ENCODE measurements at places on chromosomes 7 and 10.
A peak's percentile ranks its signal among the peaks of the same experiment; 100 is the strongest.

DNA sequence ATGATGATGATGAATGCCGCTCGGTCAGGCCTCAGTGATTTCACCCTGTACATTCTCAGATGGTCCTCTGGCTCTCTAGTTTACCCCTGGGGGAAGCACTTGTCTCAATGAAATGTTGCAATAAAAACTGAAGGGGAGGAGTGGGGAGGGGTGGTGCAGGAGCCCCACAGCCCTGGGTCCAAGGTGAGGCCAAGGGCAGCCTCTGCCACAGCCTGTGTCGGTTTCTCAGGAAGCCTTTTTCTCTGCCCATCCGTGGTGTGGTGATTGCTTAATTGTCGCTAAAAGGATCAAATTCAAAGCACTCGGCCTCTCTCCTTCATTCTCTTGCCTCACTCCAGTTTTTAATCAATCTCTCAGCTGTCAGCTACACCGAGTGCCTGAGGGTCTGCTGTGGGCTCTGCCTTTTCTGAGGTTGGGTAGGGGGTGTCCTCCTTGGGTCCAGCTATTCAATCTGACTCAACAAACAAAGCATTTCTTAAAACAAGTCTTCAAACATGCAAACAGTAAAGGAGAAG lies 39.1 kb upstream of the HSPA12A start:
- DNase-seq: no peak

DNA sequence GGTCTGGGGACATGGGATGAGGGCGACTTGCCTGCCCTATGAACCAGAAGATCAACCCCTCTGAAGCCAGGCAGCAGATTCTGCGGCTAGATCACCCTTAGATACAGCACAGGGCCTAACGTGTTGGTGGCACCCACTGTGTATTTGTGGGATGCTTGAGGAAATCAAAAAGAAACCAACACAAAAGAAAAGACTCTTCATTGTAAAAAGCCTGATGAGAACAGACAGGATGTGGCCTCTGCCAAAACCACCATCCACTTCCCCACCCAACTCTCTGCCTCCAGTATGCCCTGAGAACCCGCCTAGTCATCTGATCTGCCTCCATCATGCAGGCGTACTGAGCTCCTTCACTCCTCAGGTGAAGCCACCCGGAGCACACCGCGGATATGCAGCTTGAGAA lies 97.2 kb upstream of the INSYN2A start:
- DNase-seq: no peak

- no peak for DNase-seq
These were observed 308.0 kb upstream of the KCND2 start for GRCh38 chr7:119964788-119965542.

GRCh38 chr10:107689323-107689722 lies 524.8 kb upstream of the SORCS1 start:
- no peak for DNase-seq

- DNase-seq: no peak
These were observed 84.1 kb upstream of the ZNF800 start for GRCh38 chr7:127476618-127477017.

GRCh38 chr7:28312948-28313347 lies 99.4 kb upstream of the CREB5 start:
- DNase-seq: no peak

DNA sequence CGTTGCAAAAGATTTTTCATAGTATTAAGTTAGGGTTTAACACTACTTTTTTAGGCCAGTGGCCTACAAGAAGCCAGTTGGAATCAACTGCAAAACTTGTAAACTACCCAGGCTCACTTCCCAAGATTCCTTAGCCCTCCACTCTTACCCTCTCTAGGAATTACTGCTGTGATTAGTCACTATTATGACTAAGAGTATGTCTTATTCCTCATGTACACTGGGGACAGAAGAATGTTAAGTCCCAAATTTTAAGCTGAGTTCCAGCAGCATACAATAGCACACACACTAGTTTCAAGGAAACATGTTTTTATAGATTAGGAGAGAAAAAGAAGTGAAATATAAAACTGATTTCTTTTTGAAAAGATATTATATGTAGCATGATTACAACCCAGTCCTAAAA lies 42.8 kb downstream of the FBXL13 start:
- DNase-seq: no peak

- peak; percentile 35 for DNase-seq
These were observed 33.1 kb downstream of the ZMIZ1 start for GRCh38 chr10:79101560-79102497.

DNA sequence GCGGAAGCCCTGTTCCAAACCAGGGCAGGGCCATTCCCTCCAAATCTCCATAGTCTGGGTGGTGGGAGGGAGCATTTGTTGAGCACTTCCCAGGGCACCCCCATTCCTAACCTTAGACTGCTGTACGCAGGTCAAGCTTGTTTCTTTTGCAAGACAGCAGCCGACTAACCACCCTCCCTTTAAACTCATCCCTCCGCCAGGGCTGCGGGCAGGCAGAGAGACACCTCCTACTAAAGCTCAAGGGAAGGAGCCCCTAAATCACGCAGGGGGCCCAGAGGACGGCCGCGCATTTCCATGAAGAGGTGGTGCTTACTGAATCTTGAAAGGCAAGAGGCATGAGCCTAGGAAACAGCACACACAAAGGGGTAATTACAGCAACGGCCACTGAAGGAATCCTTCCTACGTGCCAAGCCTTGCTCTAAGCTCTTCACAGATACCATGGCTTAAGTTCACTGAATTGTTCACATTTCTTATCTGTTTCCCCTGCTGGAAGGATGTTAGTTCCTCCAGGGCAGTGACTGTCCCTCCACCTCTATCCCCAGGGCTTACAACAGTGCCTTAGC lies 90.0 kb downstream of the PROSER2 start:
- no peak for DNase-seq

GRCh38 chr10:45495438-45496152 lies 121.6 kb downstream of the ALOX5 start:
- DNase-seq: no peak

DNA sequence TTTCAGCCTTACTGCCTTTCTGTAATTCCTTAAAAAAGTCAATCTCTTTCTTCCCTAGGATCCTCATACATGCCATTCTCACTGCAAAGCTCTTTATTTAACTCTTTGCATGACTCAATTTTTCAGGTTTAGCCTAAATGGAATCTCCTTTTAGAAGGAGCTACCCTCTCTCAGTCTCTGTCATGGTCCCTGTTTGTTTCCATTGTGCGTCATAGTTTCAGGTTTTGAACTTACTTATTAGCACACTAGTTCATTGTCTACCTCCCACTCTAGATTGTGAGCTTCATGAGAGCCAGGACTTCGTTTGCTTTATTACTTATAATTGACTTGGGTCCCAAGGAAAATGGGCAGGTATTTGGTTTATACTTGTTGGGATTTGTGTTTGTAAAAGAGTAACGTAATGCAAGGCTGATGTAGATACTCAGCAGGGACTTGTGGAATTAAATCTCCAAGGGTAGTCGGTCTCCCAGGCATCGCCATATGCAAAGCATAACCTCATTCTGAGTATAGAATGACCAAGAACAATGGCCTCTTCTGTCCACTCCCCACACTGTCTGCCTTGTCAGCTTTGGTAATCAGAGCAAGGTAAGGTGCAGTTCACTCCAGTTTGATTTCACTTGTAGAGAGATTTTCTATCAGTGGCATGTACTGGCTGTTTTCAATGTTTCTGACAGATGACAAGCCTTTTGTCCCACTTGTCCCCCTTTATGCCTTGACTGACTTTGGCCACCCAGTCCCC lies 252.0 kb downstream of the SORCS3 start:
- no peak for DNase-seq

DNA sequence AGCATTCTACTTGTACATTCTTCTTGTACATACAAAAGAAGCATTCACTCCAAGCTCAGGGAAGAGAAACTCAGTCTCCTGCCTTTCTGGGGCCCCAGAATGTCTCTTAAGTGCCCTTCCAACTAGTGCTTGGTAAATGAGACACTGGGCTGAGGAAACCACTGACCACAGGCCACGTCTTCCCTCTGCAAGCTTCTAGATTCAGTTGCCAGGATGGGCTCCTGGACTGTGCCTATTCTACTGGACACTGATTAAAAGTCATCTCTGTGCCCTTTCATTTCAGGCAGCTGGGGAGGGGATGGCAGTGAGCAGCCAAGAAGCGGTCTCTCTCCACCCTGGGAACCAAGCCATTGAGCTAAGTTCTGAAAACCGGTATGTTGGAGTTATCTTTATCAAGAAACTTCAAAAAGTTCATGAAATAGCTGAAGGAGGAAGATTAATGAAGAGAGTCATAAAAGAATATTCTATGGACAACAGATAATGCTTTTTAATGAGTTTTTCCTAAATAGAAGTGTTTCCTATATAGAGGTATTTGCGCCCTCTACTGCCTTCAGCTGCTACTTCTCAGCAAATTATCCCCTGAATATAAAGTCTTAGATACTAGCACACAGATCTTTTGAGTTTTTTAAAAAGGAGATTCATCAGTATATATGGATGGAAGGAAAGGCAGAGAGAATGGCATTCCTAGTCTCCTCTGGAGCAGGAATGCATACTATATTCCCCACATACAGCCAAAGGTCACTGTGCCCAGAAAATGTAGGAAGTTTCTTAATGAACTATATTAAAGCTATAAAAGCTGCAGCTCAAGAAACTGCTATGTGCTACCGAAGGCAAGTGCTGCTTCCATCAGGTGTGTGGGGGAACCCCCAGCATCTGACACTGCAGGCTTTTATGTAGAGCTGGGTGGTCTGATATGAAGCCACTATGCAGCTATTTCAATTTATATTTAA lies 8.4 kb upstream of the IFIT1B start:
- DNase-seq: peak; percentile 74

GRCh38 chr10:27041196-27041595 lies 59.1 kb downstream of the ANKRD26 start:
- DNase-seq: no peak

DNA sequence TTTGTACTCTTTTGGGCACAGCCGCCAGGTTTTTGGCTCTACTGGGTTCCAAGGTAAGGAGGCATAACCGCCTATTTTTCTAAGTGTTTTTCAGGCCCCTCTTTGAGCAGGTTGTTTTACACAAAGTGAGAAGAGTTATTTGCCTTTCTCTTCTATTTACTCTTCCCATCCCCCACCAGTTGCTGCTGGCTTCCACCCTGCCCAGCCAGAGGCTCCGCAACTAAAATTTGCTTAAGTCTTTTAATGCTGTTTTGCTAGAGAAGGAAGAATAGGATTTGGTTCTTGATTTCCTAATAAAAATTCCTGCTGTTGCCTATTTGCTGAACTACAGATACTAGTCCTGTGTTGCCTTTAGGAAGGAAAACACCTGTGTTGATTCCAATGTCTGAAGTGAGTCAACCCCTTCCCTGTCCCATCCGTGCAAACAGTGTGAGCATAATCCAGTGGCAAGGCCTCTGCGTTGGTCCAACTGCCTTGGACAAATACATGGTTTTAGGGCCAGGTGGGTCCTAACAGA lies 1.9 kb downstream of the PLA2G12B start:
- DNase-seq: no peak

DNA sequence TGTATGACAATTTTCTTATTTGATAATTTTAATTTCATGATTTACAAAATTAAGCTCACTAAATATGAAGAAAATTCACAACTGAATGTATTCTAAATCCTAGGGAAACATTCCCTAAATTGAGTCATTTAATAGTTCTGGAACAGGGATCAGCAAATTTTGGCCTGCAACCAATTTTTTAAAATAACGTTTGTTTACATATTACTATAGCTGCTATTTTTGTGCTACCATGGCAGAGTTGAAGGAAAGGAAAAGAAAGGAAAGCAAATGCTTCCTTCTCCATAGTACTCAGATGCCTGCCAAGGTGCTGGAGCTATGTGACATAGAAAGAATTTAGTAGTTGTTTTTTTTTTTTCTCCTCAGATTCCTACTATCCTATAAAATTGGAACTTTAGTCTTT lies 1307.7 kb upstream of the LRRTM3 start:
- DNase-seq: no peak

DNA sequence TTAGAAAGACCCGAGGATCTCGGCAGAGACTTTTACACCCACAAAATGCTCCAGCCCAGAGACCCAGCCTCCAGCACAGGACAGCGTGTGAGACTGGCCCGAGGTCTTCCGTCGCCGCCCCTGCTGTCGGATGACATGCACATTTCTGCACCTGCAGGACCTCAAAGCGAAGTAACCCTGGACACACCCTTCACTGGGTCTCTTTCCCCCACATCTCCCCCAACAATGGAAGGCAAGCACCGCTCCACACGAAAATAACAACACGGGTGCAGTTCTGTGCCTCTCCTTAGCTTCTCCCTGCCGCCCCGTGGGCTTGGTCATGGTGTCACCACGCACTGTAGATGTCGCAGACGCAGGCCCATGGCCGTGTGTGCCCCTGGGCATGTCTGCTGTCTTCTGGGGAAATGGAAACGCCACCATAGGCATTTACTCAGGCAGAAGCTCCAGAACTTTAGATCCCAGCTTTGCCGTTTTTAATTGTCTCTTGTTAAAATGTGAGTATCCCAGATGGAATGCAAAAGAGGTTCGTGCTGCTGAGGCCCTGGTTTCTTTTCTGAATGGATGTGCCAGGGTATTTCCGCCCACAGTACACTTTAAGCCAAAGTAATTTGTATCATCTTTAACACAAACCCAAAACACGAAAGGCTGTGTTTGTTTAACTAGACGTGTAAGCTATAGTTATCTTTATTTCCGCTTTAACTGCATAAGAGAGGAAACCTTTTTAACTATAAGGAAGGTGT lies 237.9 kb downstream of the MGMT start:
- DNase-seq: no peak

DNA sequence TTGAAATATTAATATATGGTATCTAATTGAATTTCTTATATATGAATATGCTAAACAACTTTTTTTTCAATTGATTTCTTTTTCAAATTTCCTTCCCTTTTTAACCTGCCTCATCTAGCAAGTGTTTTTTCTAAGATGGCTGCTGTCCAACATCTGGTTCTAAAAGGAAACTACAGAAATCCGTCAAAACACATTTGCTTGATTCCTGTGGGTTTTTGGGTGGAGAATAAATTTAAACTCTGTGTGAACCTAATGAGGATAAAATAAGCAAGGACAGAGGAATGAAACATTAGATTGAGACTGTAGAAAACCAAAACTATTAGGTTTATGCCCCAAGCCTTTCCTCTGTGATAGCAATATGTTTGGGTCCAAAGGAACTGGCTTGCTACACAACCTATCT lies 75.5 kb upstream of the STARD3NL start:
- DNase-seq: no peak

DNA sequence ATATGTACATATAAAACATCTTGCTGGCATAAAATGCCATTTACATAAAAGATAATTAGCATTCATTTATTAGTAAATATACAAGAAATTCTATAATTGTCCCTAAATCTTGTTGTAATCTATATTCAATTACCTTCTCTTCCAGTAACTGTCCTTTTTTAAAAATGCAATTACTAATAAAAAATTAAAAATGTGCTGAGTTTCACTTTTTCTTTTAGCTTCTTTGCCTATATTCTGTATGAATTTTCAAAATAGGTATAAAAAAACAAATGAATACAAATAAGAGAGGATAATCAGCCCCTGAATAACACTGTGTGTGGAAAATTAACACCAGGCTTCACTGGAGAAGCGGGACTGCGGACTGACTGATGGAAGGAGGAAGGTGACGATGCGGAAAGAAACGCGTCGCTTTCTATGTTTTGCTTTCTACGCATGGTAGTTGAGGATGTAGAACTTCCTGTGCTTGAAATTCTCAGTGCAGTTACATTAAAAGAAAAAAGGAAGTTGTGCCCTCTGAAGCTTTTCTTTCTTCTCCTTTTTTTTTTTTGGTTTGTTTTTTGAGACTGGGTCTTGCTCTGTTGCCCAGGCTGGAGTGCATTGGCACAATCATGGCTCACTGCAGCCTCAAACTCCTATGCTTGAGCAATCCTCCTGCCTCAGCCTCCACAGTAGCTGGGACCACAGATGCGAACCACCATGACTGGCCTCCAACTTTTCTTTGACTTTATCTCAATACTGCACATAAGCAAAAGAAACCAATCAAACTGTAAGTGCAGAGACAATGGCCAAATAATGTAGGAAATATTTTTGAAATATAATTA lies 7.4 kb upstream of the ZMYND11 start:
- DNase-seq: peak; percentile 57

All from Ammon's horn (tissue), 1 donor.